NCI-H526 (cell line): ENCODE measurements at places on chromosomes 3 and 15.

DNA sequence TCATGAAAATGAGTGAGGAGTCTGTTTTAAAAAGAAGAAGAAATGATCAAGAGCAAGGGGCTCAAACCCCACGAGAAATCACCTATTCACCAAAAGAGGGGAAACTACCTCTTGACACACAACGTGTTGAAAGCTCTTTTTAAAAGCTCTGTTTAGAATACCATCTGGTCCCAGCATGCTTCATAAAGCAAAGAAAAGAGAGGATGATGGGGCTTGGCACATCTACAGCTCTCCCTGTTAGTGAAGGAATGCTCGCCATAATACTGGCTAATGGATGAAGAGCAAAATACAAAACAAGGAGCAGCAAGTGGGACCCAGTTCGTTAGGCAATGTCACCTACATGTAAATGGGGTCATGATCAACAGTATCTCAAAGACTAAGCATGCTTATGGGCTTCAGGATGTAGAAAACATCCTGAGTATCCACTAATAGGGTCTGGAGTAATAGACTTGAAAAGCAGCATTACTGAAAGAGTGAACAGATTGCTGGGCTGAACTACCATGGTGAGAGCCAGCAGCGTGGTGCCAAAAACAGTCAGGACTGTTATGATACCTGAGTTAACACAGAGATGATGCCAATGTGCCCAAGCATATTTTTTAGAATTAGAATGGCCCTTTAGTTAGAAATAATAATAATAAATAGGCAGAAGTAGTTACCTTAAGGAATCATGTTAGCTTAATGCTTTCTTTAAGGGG lies 159.7 kb upstream of the POU1F1 start:
- DNase-seq, result no peak

DNA sequence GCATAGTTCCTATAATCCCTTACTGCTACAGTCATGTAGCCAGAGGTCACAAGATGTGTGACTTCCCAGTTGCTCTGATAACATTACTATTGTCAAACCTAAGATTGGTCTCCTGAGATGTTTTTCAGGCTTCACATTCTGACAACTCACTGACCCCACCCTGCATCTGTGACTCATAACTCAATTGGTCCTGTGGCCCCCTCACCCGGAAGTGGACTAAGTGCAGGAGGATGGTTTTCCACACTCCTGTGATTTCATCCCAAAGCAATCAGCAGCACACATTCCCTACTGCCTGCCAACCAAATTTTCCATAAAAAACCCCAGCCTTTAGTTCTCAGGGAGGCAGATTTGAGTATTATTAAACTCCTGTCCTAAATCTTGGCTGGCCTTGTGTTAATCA lies 564.9 kb upstream of the ZNF385D start:
- DNase-seq, result no peak

GRCh38 chr15:42077689-42078088 lies 16.7 kb downstream of the PLA2G4D start:
- DNase-seq, result peak; percentile 17

DNA sequence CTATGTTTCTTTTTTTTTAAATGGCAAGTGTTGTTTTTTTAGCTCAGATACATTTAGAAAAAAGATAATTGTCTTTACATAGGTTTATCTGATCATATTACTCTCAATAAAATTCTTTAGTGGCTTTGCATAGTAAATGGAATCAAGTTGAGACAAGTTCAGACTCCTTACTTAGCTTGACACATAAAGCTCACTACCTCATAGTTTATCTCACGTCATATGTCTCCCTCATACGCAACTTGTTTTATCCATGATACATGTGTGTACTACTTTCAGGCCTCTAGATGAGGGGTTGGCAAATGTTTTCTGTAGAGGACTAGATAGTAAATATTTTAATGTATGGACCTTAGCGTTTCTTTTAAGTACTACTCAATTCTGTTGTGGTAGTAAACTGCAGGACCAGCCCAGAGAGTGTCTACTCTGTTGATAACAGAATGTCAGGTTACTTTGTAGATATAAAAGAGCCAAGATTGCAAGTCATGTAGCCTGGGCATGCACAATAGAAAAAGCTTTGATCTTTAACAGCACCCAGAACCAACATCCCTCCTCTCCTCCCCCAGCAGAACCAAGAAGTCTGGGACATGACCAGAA lies 28.2 kb upstream of the MGA start:
- DNase-seq, result peak; percentile 48

DNA sequence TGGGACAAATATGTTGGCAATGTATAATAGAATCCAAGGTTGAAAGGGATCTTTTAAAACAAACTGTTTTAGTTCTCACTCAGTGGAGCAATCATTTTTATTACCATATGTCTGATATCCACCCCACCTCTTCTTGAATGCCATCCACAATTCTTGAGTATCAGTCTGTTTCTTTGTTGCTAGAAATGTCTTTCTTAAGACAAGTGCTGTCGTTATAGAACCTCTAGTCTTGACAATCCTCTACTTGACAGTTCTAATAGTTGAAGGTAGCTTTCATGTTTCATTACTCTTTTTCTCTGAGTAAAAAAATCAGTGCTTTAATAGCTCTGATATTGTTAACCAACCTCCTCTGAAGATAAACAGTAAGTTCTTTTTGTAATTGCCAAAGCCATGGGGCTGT lies 737.9 kb downstream of the MECOM start:
- DNase-seq, result no peak

DNA sequence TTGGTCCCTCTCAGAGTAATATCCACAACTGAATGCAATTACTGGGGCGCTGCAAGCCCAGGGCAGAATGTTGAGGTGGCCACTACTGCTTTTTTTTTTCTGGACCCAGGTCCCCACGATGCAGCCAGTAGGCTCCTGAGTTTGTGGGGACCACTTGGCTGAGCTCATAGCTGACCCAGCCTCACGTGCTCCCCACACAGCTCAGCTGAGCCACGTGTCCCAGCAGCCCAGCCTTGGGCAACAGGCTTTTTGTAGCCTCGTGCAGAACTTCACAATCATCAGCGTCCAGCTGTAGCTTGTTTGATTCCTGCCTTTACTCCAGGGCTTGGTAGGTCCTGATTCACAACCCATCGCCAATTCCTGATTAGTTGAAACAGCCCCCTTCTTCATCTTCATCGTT lies 117.3 kb downstream of the ETFA start:
- DNase-seq, result no peak

DNA sequence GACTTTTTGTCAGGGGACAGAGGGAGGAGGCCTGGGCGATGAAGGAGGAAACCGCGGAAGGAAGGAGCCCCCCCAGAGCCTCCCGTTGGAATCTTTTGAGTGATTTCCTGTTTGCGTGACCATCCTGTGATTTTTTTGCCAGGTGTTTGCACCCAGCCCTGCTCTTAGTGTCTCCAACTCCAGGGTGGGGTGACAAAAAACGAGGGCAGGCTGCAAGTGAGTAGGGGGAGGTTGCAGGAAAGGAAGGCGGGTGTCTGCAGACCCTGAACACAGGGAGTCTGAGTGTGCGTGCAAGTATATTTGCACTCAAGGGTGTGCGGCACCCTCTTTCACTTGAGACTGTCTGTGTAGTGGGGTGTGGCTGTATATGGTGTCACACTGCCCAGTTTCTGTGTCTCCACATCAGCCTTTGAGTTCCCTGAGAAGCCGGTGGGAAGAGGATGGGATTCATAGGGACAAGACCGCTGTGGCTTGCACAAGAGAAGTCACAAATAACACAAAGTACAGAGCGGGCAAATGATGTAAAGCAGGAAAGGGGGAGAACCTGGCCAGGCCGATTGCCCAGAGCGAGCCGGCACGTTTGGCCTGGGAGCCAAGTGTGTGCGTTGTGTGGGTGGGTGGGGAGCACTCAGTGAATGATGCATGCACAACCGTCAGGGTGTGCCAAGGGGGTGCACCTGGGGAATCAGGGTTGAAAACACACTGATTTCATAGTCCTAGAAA lies 6.6 kb downstream of the ISLR2 start:
- no peak for DNase-seq

DNA sequence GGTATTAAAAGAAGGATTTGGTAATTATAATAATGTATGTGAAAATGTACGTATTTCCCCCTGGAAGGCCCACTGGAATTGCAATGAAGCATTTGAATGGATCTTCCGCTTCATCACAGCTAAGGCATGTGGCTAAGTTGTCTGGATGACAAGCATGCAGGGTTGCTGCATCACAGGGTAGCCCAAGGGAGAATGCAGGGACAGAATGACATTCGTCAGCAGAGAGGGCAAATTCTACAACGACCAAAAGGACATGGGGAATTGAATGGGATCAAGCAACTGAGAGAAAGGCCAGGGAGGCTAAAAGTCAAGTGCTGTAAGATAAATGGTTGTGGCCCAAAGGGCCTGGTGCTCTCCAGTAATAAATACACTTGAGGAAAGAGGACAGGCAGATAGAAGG lies 95.4 kb downstream of the ISL2 start:
- DNase-seq, result no peak

DNA sequence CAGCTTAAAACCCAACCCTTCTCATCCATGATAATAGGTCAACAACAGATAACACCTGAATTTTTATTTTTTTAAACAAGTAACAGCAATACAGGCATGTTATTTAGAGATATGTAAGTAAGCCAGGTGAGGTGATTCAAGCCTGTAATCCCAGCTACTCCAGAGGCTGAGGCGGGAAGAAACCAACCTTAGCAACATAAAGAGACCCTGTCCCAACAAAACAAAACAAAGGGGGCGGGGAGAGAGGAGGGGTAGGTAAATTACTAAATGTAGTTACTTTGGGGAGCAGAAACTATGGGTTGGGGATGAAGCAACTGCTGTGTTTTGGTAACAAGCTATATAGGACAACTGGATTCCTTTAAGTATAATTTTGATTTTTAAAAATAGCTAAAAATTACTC lies 47.0 kb downstream of the GNB4 start:
- DNase-seq, result no peak

GRCh38 chr3:15794842-15795650 lies 2.7 kb downstream of the ANKRD28 start:
- no peak for DNase-seq

GRCh38 chr3:124627501-124627908 lies 102.7 kb upstream of the UMPS start:
- no peak for DNase-seq

DNA sequence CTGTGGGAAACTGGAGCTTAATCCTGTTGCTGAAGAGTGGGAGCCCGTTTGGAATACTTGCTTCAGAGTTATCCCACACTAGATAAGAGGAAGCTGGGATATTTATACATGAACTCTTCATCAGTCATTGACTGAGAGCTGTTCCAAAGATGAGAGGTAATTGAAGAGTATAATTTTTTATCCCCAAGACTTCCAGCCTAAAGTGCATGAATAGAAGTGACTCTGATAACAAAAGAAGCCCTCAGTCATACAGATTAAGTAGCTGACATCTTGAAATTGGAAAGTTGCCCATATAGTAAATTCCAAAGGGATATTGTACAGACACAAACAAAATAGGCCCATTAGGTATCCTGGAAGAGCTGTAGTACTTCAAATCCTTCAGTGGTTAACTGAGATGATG lies 268.0 kb downstream of the EPHA3 start:
- DNase-seq, result no peak

DNA sequence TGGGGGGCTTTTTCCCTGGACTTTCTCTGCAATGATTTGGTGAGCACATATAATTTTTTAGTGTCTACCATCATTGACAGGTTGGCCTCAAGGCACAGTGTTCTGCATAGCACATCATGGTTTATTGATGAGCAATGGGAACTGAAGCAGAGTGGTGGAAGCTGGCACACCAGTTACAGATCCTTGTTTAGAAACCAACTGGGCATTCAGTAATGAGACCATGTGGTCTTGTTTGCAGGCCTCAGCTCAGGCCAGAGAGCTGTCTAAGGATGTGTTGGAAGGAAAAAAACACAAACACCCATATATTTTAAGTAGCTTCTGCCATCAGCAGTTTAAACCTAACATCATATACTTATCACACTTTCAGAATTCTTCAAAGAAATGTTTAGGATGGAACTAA lies 610.6 kb downstream of the ROBO1 start:
- DNase-seq, result no peak

GRCh38 chr3:117103675-117104074 lies 394.1 kb downstream of the TUSC7 start:
- no peak for DNase-seq

- no peak for DNase-seq
These were observed 1.2 kb downstream of the TWF2 start for GRCh38 chr3:52237657-52238172.

- DNase-seq, result no peak
These were observed 74.3 kb upstream of the SLC7A14 start for GRCh38 chr3:170660139-170660538.

GRCh38 chr3:137852391-137852830 lies 88.3 kb downstream of the SOX14 start:
- DNase-seq, result no peak
